NCI-H2081 treated with DMSO at 0.1 percent for 48 hours (cell line): ENCODE measurements at places on chromosomes 5 and 9.

DNA sequence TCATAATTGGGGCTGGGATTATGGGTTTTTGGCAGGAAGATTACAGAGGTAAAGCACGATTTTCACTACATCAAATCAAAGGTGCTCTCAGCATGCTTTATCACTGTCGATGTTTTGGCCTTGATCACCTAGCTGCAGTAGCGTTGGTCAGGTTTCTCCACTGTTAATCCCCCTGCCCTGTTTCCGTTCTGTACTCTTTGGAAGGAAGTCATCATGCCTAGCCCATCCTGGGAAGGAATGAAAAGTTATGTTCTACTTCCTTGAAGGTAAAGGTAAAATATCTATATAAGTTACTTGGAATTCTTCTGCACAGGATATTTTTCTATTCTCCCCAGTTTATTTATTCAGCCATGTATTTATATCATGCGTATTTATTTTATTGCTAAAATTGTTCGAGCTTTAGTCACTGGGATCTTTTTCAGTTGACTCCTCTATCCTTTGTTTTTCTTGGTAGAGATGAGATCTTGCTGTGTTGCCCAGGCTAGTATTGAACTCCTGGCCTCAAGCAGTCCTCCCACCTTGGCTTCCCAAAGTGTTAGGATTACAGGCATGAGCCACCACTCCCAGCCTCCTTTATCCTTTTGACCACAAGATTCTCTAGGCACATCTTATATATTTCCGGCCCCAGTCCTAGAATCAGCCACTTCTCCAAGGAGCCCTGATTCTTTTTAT, 25.3 kb downstream of the FAF2 start:
- DNase-seq, result no peak

DNA sequence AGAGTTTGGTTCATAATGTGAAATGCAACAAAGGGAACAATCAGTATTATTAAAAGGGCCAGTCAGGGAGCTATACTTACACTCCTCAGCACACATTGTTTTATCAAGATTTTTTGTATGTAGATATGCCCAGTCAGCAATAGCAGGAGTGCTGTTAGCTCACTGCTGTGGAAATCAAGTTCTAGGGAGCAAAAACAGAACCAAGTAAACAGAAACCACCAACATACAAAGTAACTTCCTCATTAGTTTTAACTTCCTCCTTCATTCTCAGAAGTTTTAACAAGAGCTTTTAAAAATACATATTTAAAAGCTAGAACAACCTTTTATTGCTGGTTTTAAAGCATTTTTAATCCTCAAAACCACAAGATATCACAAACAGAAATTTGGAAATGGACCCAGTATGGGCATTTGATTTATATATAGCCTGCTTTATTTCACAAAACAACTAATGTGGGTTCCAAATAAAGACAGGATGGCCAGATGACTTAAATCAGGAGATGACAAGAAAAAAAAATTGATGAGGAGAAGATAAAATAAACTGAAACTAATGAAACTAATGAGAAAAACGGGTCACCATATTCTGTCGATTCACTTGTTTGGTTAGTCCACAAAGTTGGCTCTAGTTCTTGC, 178.5 kb downstream of the ADAMTS12 start:
- DNase-seq, result no peak

DNA sequence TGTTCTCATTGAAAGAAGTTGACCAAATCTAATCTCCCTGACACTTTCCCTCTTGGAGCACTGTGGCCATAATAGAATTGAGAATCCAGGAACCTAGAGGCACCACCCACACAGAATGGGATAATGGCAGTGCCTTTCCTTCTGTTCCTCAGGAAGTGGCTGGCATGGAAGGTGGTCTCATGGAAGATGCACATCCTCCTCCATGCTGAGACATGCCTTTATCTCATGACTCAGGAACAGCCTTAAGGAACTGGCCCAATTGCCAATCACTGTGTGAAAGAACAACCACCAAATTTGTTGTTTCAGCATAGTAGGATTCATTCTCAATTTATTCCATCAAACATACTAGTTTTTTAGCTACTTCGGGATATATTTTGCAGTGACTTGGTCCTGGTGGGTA, 137.5 kb upstream of the RASGRF2 start:
- DNase-seq, result no peak

- no peak for DNase-seq
Measured at GRCh38 chr5:62115014-62115413, 191.0 kb upstream of the KIF2A start.

GRCh38 chr9:31573561-31573960, 810.9 kb upstream of the ACO1 start:
- no peak for DNase-seq

DNA sequence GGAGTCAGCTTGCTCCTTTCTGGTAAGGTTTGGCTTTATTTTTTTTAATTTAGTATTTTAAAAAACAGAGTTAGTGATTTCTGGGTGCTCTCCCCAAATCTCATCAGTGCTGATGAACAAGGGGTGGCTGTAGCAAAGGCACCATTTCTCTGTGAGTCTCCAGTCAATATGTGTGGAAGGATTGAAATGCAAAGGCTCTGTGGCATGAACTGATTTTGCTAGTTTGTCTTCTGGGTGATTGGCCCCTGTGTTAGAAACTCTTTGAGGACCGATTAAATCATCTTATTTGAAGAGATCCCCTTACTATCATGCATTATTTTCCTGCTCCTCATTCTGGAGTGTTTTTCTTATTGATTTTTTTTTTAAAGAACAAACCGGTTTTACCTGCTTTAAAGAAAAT, 596 bp downstream of the TEK start:
- DNase-seq, result no peak

GRCh38 chr9:135591506-135592330, 30.2 kb downstream of the PAEP start:
- no peak for DNase-seq

GRCh38 chr9:71986900-71987299, 73.5 kb downstream of the C9orf57 start:
- DNase-seq, result no peak

DNA sequence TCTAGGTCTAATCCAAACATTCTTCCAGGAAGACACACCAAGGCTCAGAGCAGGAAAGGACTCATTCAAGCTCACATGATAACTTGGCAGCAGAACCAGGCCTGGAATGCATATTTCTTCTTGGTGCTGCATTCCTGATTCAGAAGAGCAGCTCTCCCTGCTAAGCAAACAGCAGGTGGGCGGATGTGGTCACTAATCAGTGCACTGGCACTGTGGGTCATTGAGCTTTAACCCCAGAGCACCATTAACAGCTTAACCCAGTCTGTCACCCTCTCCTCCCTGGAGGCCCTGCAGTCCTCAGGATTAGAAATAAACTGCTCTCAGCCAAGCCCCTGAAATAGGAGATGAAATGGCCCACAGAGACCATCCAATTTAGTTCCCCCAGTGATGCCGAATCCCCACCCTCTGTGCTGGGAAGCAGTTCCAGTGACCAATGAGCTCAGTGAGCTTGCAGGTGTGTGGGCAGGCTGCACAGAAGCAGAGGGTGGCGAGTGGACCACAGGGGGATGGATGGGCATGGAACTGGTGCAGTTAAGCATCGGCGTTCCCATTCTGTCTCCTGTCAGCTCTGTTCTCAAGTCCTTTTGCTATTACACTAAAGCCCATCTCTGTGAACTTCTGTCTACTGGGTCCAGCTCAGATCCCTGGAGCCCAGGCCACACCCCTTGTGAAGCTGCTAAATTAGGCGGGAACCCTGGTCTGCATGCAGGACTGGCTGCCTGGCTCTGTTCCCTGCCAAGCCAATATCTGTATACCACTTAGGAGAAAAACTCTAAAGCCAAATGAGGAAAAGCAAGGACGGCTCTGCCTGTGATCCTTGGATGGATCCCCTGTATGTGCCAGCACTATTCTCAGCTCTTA, 16.6 kb upstream of the MEGF9 start:
- no peak for DNase-seq

DNA sequence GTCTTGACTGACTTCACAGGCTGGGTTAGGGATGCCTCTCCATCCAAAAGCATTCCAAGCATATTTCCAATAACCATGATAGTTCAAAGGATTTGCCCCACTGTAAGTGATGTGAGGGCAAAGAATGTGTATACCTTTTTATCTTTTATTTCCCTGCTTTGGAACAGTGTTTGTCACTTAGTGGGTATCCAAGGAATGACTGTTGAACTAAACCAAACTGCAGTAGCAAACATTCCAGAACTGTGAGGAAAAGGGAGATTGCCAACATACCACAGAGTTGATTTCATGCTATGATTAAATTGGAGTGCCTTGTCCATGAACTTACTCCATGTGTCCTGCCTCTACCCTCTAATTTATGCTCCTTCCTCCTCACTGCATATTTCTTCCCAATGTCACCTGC, 400.0 kb downstream of the KIAA0825 start:
- DNase-seq, result no peak

DNA sequence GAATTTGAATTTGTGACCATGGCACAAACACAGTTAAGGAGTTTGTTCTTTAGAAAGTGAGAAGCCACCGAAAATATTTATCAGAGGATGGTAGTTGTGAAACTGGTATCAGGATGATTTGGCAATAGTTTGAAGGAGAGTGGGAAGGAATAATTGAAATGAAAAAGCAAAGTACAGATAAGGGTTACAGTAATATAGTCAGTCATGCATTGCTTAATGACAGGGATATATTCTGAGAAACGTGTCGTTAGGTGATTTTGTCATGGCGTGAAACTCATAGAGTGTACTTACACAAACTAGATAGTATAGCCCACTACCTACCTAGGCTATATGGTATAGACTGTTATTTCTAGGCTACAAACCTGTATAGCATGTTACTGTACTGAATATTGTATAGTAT, 84.2 kb downstream of the GPBP1 start:
- no peak for DNase-seq

GRCh38 chr5:76701298-76701697, 14.6 kb upstream of the F2R start:
- DNase-seq, result no peak

DNA sequence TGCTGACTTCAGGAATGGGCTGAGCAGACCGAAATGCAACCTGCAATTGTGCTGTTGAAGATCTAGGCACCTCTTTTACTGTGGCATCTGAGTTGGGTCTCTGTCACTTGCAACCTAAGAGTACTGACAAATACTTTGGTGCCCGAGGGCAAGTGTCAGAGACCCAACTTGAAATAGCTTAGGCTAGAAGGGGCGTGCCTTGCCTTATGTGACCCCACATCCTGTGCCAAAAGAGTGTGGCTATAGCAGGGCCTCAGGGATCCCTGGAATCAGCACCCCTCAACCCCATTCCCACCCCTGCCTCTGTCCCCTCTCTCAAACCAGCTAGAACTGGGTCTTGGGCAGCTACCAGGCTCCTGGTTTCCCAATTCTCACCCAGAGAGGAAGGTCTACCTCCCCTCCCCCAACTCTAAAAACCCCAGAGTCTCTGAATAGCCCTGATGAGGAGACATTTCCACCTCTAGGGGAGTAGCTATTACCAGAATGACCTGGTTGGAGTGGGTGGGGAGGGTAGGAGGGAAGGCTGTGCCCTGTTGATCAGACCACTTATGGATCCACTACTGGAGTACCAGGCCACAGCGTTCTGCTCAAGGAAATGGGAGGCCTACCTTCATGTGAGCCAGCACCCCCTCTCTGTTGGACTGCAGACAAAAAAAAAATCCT, 17.5 kb downstream of the RAI14 start:
- no peak for DNase-seq

- no peak for DNase-seq
Measured at GRCh38 chr5:111121926-111122325, 29.8 kb downstream of the WDR36 start.
